Fibroblast of skin of left biceps (primary cell): ENCODE measurements at places on chromosomes 3 and 15.

- peak; percentile 59 for DNase-seq
Observed at GRCh38 chr3:71857956-71858355, 73.0 kb upstream of the PROK2 start.

DNA sequence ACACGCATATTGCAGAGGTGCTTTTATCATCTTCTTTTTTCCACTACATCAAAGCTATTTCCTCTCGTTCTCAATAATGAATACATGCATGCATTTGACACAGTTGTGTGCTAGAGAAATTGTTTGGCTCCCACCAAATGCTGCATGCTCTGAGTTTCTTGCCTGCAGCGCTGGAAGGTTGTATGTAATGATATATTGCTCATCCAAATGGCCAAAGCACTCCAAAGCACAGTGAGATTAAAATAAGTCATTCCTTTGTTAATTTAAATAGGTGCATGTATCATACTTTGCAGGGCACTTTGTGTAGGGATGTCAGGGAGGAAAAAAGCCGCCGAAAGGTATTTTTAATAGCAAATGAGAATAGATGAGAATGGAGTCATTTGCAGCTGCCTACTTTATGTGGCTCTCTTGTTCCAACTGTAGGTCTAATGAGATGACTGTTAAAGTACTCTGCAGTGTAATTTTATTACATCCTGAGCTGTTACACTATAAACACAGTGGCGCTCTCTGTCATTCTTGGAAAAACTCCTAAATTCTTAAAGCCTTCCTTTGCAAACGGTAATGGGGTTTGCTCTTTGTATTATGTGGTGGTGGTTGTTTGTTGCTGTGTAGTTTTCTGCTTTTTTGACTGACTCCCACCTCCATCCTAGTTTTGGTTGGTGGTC is 56.9 kb upstream of the SKOR1 start:
- no peak for DNase-seq

GRCh38 chr3:18232317-18232716 is 192.8 kb downstream of the SATB1 start:
- DNase-seq, result no peak

GRCh38 chr3:192156382-192156781 is 571.0 kb downstream of the FGF12 start:
- DNase-seq, result no peak

- DNase-seq, result no peak
Observed at GRCh38 chr15:84143753-84144314, 91.7 kb upstream of the GOLGA6L4 start.

DNA sequence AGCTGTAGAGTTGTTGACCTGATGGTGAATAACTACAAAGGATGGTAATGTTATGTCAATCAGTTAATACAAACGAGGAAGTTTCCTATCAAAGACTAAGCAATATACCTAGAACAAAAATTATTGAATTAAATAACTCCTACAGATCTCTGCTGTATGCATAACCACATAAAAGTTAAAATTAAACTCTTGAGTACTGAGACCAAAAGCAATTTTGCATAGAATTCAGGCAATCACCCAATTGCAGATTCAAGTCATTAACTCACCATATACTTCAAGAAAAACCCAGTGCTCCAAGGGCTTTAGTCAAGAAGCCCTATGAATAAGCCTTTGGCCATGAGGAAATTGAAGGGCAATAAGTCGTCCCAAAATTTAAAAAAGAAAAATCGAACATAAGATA is 518.8 kb downstream of the MECOM start:
- no peak for DNase-seq

- no peak for DNase-seq
Observed at GRCh38 chr3:67692621-67693020, 38.2 kb upstream of the SUCLG2 start.

GRCh38 chr3:135889443-135889842 is 76.1 kb upstream of the PPP2R3A start:
- DNase-seq, result no peak

DNA sequence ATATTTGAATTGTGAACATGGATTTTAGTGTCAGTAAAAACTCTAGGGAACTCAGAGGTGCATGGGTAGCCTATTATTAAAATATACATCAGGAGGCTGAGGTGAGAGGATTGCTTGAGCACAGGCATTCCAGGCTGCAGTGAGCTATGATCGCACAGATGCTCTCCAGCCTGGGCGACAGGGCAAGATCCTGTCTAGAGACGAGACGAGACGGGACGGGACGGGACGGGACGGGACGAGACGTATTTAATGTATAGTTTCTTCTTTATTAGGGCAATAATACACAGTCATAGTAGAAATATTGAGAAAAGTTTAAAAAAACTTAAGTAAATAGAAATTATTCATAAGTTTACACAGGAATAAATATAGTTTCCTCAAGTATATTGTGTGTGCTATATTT is 89.3 kb downstream of the DIPK2A start:
- no peak for DNase-seq

GRCh38 chr15:63539998-63540397 is 35.6 kb downstream of the USP3 start:
- DNase-seq, result no peak

DNA sequence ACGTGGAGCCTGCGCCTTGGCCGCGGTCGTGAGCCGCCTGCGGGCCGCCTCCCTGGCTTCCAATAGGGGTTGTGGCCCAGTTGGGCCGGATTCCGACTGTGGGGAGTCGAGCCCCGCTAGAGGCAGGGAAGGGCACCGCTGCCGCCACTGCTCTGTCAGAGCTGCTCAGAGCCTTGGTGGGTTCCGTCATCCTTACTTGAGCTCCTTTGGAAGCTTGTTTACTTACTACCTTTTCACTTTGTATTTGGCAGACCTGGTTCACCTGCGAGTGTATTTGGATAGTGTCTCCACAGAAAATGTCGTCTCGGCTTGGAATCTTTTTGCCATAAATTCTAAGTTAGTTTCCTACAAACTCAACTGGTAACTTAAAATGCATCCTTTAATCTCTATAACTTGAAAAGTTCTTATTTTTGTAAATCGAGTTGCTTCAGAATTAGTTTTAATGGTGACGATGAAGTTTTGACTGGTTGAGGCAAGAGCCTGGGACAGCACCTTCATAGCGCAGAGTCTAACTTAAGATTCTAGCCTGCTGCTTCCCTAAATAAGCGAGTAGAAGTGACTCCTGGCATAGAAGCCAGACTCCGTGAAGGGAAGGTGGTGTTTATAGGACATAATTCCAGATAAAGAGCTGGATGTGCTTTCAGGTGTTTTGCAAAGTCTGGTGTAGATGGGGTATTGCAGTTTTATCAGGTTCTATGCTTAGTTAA is 800 bp downstream of the DAG1 start:
- DNase-seq, result no peak

- no peak for DNase-seq
Observed at GRCh38 chr3:152327203-152327602, 58.5 kb downstream of the MBNL1 start.

GRCh38 chr3:21781355-21781754 is 30.3 kb upstream of the ZNF385D start:
- no peak for DNase-seq

DNA sequence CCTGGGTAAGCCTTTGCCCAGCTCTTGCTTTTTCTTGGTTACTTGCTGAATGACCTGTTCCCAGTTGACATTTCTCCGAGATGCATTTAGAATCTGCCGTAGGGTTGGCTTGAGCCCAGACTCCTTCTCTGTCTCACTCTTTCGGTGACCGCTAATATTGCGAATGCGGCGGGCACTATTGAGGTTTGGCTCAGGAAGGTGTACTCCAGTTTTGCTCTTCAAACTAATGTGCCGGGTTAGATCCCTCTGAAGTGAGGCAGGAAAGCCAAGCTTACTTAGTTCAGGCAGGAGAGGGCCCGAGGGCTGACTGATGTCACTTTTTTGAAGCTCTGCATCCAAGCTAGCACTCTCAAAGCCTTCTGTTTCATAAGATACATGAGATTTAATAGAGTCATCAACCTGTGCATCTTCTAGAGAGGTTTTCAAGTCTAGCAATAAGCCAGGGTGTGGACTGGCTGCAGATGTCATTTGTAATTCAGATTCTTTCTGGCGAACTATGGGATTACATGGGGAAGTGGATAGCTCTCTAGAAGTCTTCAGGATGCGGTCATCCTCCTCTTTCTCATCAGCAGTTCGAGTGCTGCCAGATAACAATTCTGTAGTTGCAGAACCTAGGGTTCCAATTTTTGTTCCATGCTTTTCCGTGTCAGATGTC is 41.0 kb downstream of the ZNF106 start:
- DNase-seq, result no peak

DNA sequence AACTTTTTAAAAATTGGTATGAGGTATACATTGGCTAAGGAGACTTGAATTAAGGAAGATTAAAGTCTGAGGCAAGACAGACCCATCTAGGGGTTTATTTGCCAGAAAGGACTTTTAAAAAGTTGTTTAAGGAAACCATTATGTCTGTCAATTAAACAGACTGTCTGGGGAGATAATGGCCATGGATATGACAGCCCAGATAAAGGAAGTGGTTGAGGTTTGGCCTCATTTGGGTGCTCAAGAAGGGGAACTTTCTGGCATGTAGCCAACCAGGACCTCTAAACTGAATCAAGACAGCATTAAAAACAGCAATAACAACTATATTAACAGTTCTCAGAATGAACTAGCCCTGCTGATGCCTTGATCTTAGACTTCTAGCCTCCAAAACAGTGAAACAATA is 9.9 kb upstream of the CD200R1L start:
- DNase-seq, result no peak

DNA sequence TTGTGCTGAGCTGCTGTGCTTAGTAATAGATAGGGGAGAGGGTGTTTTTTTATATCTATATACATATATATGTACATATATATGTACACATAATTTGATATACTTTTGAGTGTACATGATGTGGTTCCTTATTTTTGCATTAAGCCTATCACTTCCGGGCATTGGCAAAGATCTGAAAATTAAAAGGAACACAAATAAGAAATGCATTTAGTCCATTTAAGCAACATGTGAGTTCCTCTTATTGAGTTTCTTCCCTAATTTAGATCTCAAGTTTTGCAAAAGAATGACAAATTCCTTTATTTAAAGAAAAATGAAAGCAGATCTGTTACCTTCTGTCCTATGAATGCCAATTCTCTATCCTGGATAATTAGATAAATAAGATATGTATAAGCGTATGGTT is 435.1 kb downstream of the LPP start:
- DNase-seq, result no peak

- no peak for DNase-seq
Observed at GRCh38 chr3:108134555-108134880, 43.7 kb upstream of the CD47 start.

- no peak for DNase-seq
Observed at GRCh38 chr3:185280572-185281365, 26.9 kb upstream of the EHHADH start.

GRCh38 chr3:194504861-194505260 is 18.1 kb upstream of the ATP13A3 start:
- DNase-seq, result no peak

- DNase-seq, result no peak
Observed at GRCh38 chr3:128867200-128868125, 12.0 kb upstream of the ACAD9 start.

DNA sequence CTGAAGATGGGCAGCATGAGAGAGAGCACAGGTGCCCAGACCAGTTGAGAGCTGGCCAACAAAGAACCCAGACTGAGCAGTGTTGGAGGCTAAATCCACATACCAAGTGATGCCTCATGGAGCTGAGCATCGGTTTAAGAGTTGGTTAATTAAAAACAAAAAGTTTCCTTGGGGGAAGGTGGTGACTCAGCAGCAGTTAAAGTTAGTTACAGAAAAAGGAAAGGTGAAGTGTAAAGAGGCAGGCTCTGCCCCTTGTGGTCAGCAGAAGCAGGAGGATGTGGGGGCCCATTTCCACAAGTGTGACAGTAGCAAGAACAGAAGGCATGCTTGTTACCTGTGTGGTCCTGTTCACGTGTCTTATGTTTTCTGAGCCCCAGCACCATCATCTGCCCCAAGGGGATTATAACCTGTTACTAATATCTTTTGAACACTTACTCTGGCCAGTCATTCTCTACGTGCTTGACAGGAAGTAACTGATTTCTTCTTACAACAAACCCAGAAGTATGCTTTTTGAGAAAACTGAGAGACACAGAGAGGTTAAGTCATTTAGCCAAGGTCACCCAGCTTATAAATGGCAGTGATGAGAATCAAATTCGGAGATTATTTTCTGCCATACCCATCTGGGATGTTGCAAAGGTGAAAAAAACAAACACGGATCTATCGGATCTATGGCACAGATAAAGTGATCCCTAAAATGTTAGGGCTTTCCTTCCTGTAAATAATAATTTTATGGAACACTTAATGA is 91.0 kb downstream of the EPHB1 start:
- DNase-seq, result peak; percentile 1

DNA sequence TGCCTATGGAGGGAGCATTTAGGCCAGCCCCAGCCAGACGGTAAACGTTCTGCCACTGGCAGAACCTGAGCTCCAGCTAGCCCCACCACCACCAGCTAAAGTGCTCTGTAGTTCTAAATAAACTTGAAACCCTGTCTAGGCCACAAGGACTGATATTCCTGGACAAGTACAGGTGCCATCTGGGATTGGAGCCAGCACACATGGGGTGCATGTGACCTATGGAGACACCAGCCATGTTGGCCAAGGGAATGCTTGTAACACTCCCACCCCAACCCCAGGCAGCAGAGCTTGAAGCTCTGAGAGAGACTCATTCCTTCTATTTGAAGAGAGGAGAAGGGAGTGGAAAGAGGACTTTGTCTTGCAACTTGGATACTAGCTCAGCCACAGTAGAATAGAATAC is 284.5 kb upstream of the DCBLD2 start:
- DNase-seq, result no peak

GRCh38 chr3:189101594-189101993 is 70.2 kb upstream of the TPRG1 start:
- DNase-seq, result no peak

- DNase-seq, result no peak
Observed at GRCh38 chr3:111763968-111764367, 95.1 kb upstream of the PHLDB2 start.
